Fibroblast of skin of left biceps (primary cell): ENCODE measurements at places on chromosomes 16 and 17.

DNA sequence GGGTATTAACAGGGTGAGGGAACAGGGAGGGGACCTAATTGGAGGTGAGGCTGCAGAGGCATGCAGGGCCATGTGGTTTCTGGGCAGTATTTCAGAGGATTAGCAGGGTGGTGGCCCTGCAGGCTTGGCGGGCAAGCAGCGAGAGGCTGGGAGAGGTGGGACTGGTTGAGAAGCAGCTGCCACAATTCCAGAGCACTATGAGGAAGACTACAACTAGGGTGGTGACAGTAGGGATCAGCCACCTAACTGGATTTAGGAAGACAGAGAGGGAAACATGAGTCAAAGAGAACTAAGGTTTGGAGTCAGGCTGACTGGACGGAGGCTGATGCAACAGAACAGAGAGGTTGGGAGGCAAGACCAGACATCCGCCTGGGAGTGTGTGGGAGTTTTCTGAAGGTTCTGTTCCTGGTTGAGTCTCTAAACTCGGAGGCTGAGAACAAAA is 12.3 kb downstream of the ALOXE3 start:
- DNase-seq = no peak

DNA sequence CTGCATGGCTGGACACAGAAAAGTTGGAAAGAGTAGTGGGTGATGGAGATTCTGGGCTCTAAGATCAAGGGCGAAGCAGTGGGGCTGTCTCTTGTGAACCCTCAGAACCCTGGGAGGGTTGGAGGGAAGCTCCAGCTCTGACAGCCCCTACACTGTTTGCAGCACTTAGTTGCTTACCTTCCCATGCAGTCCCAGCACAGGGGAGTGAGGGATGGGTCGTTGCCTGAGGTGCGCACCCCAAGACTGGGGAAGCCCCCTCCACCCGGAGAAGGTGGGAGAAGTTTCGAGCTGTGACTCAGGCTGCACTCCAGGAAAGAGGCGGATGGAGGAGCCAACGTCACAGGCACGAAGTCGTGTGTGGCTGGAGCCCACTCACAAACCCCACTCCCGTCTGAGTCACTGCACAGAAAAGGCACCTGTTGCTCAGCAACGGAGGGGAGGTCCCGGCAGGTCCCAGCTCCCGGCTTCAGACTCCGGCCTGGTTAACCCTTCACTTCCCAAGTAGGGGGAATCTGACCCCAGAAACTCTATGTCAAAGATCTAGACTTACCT is 60.1 kb downstream of the AIPL1 start:
- DNase-seq = no peak

DNA sequence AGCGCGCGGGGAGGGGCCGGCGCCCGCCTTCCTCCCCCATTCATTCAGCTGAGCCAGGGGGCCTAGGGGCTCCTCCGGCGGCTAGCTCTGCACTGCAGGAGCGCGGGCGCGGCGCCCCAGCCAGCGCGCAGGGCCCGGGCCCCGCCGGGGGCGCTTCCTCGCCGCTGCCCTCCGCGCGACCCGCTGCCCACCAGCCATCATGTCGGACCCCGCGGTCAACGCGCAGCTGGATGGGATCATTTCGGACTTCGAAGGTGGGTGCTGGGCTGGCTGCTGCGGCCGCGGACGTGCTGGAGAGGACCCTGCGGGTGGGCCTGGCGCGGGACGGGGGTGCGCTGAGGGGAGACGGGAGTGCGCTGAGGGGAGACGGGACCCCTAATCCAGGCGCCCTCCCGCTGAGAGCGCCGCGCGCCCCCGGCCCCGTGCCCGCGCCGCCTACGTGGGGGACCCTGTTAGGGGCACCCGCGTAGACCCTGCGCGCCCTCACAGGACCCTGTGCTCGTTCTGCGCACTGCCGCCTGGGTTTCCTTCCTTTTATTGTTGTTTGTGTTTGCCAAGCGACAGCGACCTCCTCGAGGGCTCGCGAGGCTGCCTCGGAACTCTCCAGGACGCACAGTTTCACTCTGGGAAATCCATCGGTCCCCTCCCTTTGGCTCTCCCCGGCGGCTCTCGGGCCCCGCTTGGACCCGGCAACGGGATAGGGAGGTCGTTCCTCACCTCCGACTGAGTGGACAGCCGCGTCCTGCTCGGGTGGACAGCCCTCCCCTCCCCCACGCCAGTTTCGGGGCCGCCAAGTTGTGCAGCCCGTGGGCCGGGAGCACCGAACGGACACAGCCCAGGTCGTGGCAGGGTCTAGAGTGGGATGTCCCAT is 232.8 kb downstream of the SEC14L1 start:
- no peak for DNase-seq

DNA sequence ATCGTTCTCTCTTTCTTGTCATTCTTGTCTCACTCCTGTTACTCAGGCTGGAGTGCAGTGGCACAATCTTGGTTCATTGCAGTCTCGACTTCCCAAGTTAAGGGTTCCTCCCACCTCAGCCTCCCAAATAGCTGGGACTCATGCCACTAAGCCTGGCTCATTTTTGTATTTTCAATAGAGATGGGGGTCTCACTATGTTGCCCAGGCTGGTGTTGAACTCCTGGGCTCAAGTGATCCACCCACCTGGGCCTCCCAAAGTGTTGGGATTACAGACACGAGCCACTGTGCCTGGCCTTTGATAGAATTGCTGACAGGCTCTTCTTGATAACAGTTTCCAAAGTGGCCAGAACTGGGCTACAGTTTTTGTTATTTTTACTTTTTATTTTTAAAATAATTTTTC is 32.3 kb downstream of the TPPP3 start:
- no peak for DNase-seq

GRCh38 chr17:28372203-28372944 is 880 bp downstream of the SARM1 start:
- no peak for DNase-seq
